ENCODE measurements at places on chromosomes 4 and X.
A peak's percentile ranks its signal among the peaks of the same experiment; 100 is the strongest.

GRCh38 chr4:47939456-47939855 lies 25.1 kb upstream of the NFXL1 start:
- no peak for DNase-seq

DNA sequence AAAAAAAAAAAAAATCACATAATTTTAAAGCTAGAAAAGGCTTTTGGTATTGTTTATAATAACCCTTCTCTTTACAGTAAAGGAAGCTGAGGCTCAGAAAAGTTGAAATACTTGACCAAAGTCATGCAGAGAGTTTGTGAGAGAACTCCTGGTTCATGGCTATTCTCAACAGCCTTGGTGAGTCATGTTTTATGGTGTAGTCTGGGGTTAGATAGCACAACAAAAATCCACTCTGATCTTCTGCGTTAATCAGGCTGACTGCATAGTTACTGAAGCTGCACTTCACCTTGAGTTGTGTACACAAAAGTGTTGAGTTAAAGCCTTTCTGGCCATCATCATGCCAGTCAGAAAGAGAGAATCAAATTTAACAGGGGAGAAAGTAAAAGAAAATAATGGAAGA lies 19.3 kb upstream of the SFRP2 start:
- no peak for DNase-seq

DNA sequence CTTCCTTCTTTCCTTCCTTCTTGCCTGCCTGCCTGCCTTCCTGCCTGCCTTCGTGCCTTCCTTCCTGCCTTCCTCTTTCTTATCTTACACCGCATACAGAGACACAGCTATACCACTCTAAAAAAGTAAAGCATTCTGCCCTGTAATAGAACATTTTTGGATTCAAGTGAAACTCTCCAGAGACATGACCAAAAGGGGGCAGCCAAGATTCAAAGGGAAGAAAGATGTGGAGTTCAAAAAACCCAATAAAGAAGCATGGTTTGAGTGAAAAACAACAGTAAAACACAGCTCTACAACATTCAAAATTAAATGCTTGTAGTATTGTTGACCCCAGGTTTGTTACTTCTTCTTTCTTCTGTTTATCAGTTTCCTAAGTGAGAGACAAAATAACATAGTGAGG lies 914.9 kb upstream of the PCDH7 start:
- no peak for DNase-seq

GRCh38 chrX:96407501-96407900 lies 277.1 kb upstream of the DIAPH2 start:
- no peak for DNase-seq

GRCh38 chr4:172900900-172901299 lies 267.7 kb upstream of the GALNT7 start:
- no peak for DNase-seq

- DNase-seq = no peak
Observed at GRCh38 chr4:180372691-180373090, 1870.5 kb upstream of the TENM3 start.

DNA sequence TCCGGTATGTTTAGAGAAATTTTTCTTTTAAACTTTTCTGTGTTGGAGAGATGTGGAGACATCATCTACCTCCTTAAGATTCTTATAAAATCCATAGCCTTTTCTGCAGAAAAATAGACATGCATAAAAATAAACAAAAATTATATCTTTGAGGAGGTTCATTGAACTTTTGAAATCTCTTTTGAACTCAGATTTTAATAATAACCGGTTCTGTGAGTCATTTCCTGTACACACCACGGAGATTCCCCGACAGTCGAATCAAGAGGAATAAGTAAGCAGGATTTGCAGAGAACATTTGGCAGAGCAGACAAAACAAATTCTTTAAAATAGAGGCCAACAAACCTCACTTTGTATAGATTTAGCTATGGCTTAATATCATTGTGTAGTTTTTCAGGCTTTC lies 918.7 kb upstream of the POU3F4 start:
- DNase-seq = no peak

GRCh38 chr4:94519925-94520789 lies 68.4 kb downstream of the PDLIM5 start:
- no peak for DNase-seq

- no peak for DNase-seq
Observed at GRCh38 chr4:156607478-156607857, 364.1 kb downstream of the PDGFC start.

GRCh38 chr4:104217526-104217925 lies 277.2 kb downstream of the CXXC4 start:
- no peak for DNase-seq

- no peak for DNase-seq
Observed at GRCh38 chrX:31063114-31063513, 8.7 kb downstream of the FTHL17 start.

- no peak for DNase-seq
Observed at GRCh38 chr4:141922236-141922635, 285.9 kb downstream of the IL15 start.

- DNase-seq = no peak
Observed at GRCh38 chr4:185202984-185203485, 765 bp downstream of the CFAP97 start.

DNA sequence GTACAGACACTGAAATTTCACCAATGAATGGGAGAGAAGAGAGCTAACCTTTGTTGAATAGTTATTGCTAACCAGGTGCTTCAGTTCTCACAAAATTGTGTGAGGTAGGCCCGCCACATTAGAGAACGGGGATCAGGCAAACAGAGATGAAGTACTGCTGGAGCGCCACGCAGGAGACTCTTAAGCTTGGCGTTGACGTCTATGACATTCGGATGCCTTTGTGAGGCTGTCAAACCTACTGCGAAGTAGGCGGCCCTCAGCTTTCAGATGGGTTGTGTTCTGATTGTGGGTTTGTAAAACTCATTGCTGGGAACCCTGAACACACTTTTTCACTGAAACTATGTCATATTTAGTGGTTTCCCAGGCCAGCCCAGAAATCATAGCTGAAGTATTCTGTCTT lies 173.6 kb downstream of the CBR4 start:
- DNase-seq = no peak

DNA sequence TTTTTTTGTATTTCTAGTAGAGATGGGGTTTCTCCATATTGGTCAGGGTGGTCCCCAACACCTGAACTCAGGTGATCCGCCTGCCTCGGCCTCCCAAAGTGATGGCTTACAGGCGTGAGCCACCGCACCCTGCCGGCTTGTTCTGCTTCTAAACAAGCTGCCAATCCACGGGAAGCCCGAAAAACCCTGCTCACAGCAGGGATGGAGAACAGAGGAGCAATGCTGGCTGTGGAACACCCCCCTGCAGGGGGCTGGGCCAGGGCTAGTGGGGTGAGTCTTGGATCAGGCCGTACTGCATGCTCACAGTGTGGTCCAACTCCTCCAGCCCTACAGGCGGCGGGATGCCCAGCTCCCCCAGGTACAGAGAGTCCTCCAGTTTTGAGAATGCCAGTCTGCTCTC lies 38.1 kb upstream of the ARHGAP6 start:
- no peak for DNase-seq

DNA sequence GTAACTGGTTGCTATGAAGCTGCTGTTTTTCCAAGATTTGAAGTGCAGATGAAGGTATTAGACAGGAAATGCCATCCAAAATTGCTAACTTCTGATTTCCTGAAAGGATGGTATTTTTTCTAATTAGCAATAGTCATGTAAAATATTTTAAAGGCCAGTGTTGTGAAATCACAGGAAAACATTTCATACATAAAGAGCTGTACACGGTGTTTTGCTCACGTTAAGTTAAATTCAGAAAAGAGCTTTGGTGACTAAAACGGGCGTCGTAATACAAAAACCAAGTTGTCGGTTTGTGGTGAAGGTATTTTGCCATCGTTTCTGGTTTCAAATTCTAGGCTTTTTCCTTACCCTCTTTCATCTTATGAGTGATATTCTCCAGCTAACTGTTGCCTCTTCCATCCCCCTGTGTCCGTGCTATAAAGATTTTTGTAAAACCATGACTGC lies 39.8 kb downstream of the AFF1 start:
- no peak for DNase-seq

- no peak for DNase-seq
Observed at GRCh38 chrX:65596270-65597034, 61.9 kb upstream of the LAS1L start.

DNA sequence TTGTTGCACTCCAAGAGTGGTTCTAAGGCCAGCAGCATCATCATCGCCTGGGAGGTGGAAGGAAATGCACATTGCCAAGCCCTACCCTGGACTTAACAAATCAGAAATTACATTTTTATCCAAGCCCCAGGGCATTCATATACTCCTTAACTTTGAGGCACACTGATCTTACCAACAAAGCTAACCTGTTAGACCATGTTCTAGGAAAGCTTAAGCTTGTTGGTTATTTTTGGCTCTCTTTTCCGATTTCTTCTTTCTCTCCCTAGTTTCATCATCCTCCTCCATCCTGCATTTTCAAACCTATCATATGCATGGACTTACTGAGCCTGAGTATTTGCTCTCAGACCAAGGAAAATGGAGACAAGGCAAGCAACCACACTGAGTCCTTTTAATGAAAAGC lies 133.4 kb downstream of the OPHN1 start:
- DNase-seq = no peak

DNA sequence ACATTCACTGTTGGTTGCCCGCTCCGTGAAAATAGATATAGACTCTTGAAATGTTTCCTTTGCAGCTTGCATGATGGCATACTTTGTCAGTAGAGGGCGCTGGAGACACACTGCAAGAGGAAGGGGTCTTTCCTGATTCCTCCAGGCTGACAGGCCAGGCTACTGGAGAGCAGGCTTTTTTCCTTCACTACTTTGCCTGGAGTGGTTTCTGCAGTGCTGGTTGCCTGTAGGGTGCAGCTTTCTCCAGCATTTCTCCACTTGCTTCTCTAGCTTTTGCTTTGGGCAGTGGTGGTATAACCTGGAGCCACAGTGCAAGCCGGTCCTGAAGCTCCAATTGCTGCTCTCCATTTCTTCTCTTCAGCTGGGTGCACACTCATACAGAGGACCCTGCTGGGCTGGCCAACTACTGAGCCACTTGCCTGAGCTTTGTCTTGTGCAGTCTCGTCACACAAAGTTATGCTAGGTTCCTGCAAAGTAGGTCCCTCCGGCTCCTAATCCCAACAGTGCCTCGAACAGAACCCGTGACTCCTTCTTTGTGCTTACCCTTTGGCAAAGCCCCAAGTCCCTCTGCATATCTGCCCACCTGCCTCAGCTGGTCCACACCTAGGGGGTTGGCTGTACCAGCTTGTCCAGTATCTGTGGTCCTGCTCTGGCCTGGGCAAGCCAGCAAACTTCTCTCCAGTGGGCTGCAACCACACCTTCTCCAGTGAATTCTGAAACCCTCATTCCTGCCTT lies 46.3 kb downstream of the RASSF6 start:
- peak; percentile 52 for DNase-seq

DNA sequence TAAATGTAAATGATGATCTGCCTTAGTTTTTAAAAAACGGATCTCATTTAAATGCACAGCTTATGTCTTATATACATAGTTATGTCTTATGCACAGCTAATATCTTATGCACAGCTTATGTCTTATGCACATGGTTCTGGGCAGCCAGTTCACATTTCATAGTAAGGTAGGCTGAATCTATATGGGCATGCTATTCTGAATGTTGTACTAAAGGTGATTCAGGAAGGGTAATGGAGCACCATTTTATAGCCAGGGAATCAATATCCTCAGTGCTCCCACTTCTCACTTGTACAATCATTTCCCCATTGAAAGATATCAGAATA lies 77.9 kb upstream of the MID1 start:
- no peak for DNase-seq

DNA sequence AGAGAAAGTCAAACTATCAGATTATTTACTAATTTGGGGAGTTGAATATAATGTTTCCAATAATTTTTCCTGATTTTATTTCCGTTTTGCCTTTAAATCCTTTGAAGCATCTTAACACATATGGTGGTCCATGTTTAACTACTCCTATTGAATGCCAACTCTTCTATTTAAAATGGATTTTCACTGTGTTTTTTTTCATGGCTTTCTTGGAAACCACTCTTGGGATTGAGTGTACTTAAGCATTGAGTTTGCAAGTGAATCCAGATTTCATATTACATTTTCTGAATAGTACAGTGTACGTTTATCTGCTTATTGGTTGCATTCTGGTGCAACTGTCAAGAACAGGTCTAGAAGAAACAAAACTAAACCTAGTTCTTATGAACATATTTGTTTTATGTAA lies 45.6 kb downstream of the RAPGEF2 start:
- no peak for DNase-seq

GRCh38 chr4:156595041-156595440 lies 376.6 kb downstream of the PDGFC start:
- DNase-seq = no peak

DNA sequence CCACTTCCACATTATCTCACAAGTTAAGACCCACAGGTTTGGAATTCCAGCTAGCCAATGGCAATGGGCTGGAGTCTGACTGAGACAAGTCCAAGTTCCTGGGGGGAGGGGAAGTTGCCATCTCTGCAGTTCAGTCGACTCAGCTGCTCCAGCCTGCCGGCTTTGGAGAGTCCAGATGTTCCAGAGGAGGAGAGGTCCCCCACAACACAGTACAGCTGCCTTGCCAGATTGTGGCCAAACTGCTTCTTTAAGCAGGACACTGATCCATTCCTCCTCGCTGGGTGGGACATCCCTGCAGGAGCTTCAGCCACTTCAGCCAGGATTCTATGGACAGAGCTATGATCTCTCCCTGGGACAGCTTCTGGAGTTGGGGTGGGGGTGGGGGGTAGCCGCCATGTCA lies 199.2 kb downstream of the EDA start:
- no peak for DNase-seq

- DNase-seq = no peak
Observed at GRCh38 chr4:168388890-168389289, 70.3 kb upstream of the DDX60 start.

DNA sequence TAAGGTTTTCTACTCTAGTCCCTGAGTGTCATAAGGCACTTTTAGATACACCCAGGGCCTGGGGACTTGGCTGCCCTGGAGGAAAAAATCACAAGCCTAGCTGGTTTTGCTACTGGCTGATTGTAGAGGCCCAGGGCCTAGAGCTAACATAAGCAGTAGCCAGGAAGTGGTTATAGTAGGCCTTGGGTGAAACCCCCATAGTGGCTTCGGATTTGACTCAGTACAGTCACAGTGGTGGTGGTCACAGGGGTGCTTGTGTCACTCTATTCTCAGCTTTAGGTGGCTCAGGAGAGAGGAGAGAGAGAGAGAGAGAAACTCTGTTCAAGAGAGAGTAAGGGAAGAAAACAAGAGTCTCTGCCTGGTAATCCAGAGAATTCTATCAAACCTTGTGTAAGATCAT lies 194.5 kb upstream of the EDA2R start:
- no peak for DNase-seq

Data from NCI-H1417 treated with DMSO at 0.1 percent for 48 hours (cell line).